Activated T-helper 1 cell treated with Interleukin-2 at 50 U/mL for 16 hours (primary cell): ENCODE measurements at places on chromosomes 5 and 9.

GRCh38 chr9:35563791-35564197, 41.3 kb upstream of the TESK1 start:
- no peak for DNase-seq

DNA sequence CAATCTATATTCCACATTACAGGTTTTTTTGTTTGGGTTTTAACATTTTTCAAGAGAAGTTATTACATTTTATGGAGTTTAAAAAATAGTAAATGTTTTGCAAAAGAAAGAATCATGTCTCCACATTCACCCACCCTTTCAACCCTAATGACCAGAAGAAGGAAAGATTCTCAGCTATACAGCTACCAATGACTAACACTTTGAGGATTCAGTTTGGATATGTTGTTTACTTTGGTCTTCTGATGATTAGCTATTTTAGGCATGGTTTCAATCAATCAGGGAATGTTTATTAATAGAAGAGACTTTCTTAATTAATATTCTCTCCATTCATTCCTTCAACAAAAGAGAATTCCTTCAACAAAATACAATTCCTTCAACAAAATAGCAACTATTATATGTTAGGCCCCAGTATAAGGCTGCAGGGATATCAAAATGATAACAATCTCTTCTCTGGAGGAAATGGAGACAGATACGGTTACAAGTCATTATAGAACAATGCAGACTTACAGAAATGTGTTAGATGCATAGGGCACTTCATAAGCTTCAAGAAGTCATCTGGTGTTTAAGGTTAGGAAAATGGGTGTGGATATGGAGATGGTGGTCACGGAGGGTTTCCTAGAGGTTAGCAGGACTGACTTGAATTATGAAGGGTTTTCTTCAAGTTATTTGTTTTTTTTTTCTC, 9.3 kb upstream of the NR3C1 start:
- no peak for DNase-seq

DNA sequence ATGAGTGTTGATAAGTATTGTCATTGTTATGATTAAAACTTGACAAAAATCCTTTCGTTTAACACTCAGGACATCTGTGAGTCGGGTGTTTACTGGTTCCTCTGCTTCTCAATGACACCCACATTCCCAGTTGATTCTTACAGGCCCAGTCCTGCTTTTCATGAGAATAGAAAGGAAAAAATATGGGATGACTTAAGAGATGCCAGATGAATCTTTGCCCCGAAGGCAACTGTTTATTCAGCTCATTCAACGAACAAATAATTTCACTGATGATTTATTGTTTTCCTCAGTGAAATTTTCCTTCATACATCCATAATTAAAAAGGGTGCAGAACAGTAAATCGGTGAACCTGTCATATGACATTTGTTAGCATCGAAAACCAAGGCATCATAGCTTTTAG, 452.4 kb upstream of the WWC1 start:
- DNase-seq, result no peak

- DNase-seq, result no peak
Measured at GRCh38 chr9:122051351-122052321, 41.5 kb downstream of the TTLL11 start.
